ENCODE measurements at places on chromosomes 16 and 17. TPM values are rescaled to one million over a fixed set of nuclear protein-coding genes. Genes with fewer than 3 reads are reported as not detected.

The EXOC3L1 gene
- 2.7 TPM for total RNA-seq

The XYLT1 gene
- 34.1 TPM for total RNA-seq

The CDH8 gene
- total RNA-seq = 0.16 TPM

The SCARF1 gene
- total RNA-seq = 13.1 TPM

Measured in mucosa of descending colon (tissue), 3 donors.